ENCODE measurements at places on chromosomes 13 and 19.

- peaks cover 14% of the 10 kb centered on the region for H3K4me1 ChIP-seq
- H3K27me3 ChIP-seq = no peaks in the 10 kb centered on the region
- H3K4me3 ChIP-seq = no peak overlapping the region
- DNase-seq = peak; percentile 86
- H3K27ac ChIP-seq = peak overlapping the region; percentile 15
Measured at GRCh38 chr19:56105090-56105701, 15.9 kb downstream of the ZNF787 start.

DNA sequence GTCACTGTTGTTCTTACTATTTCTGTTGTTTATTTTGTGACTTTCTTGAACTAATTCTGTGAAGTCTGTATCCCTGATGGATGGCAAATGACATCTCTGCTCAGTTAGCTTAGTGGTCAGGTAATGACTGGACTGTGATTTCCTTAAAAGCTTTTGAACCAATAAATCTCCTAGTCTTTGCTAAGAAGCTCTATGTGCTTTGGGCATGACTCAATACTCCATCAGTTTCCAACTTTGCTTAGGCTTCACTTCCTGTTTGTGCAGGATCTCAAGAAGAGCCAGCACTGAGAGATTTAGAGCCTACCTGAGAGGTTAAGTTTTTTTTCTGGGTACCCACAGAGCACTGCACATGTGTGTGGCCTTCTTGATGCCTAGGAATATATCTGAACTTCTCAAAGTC is 329.7 kb upstream of the HTR2A start:
- H3K4me1 ChIP-seq = no peaks in the 10 kb centered on the region
- no peak overlapping the region for H3K4me3 ChIP-seq
- no peak for DNase-seq
- no peak overlapping the region for H3K27ac ChIP-seq

- H3K4me3 ChIP-seq = no peak overlapping the region
- no peak for DNase-seq
- peaks cover 2% of the 10 kb centered on the region for H3K4me1 ChIP-seq
- H3K27me3 ChIP-seq = peaks cover under 1% of the 10 kb centered on the region
- H3K36me3 ChIP-seq = no peaks in the 10 kb centered on the region
Measured at GRCh38 chr13:46495066-46495465, 57.9 kb upstream of the LRCH1 start.

DNA sequence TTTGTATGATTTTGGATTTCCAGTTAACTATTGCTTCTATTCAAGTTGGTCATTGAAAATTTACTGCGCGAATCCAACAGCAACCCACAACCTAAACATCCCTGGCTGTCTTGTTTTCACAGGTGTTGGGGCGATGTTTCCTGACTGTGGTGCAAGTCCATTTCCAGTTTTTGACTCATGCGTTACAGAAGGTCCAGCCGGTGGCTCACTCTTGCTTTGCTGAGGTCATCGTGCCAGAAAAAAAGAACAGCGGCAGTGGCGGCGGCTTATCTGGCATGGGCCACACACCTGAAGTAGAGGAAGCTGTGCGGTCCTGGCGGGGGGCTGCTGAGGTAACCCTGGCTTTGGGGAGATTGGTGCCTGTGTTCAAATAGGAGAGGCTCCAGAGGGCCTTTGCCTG is 45.2 kb upstream of the GPI start:
- H3K27ac ChIP-seq = no peak overlapping the region
- no peak overlapping the region for H3K4me3 ChIP-seq
- H3K27me3 ChIP-seq = no peaks in the 10 kb centered on the region
- H3K4me1 ChIP-seq = peaks cover 13% of the 10 kb centered on the region
- no peak for DNase-seq

- peaks cover 9% of the 10 kb centered on the region for H3K4me1 ChIP-seq
- DNase-seq = no peak
- peak overlapping the region; percentile 93 for H3K4me3 ChIP-seq
Measured at GRCh38 chr19:9323557-9323918, 441 bp upstream of the ZNF559 start.

DNA sequence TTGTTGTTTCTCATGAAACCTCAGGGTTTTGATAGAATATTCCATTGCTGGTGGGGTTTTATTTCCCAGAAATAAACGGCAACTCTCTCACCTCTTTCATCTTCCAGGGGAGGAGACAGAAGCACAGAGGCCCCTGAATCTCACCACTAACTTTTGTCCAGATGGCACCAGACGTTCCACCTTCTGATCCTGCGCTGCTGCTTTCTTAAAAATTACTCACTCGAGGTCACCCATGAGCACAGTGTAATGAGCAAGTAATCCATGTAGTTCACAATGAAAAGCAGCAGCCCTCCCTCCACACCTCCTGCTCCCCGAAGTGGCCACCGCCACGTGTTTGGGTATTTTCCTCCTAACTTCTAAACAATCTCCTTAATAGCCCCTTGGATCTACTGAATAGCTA is 51.3 kb downstream of the TEX29 start:
- peaks cover 6% of the 10 kb centered on the region for H3K27me3 ChIP-seq
- H3K4me3 ChIP-seq = no peak overlapping the region
- DNase-seq = peak; percentile 25
- H3K27ac ChIP-seq = no peak overlapping the region
- H3K36me3 ChIP-seq = no peaks in the 10 kb centered on the region
- no peaks in the 10 kb centered on the region for H3K4me1 ChIP-seq

GRCh38 chr19:43504426-43505185 is at the start of gene PHLDB3:
PHLDB3 (minus strand) TSS chr19:43504746; CDS start chr19:43504118, 628 bp downstream.
- DNase-seq = peak; percentile 85
- peaks cover 25% of the 10 kb centered on the region for H3K4me1 ChIP-seq
- peak within 1 kb of the TSS; percentile 94 for H3K27ac ChIP-seq
- H3K36me3 ChIP-seq = peaks cover 35% of the 10 kb centered on the region
- H3K27me3 ChIP-seq = no peaks in the 10 kb centered on the region
- H3K4me3 ChIP-seq = peak within 1 kb of the TSS; percentile 93

- DNase-seq = no peak
- peak overlapping the region; percentile 37 for H3K27ac ChIP-seq
- H3K4me3 ChIP-seq = no peak overlapping the region
- H3K36me3 ChIP-seq = peaks cover 24% of the 10 kb centered on the region
Measured at GRCh38 chr13:41354416-41354815, 43.3 kb downstream of the NAA16 start.

- no peak overlapping the region for H3K4me3 ChIP-seq
- peaks cover 2% of the 10 kb centered on the region for H3K4me1 ChIP-seq
- peaks cover 12% of the 10 kb centered on the region for H3K36me3 ChIP-seq
- DNase-seq = no peak
Measured at GRCh38 chr19:5147978-5148793, 179.3 kb downstream of the KDM4B start.

GRCh38 chr13:95403349-95404140 is 102.3 kb upstream of the ABCC4 start:
- peaks cover 7% of the 10 kb centered on the region for H3K4me1 ChIP-seq
- H3K36me3 ChIP-seq = no peaks in the 10 kb centered on the region
- H3K27me3 ChIP-seq = peaks cover 7% of the 10 kb centered on the region
- H3K4me3 ChIP-seq = peak overlapping the region; percentile 80

- H3K4me1 ChIP-seq = peaks cover 3% of the 10 kb centered on the region
- no peak overlapping the region for H3K4me3 ChIP-seq
- peaks cover 1% of the 10 kb centered on the region for H3K36me3 ChIP-seq
- no peak for DNase-seq
- no peak overlapping the region for H3K27ac ChIP-seq
- peaks cover 12% of the 10 kb centered on the region for H3K27me3 ChIP-seq
Measured at GRCh38 chr13:46523972-46524752, 28.8 kb upstream of the LRCH1 start.

- H3K4me3 ChIP-seq = no peak overlapping the region
- no peaks in the 10 kb centered on the region for H3K27me3 ChIP-seq
- no peaks in the 10 kb centered on the region for H3K36me3 ChIP-seq
- no peaks in the 10 kb centered on the region for H3K4me1 ChIP-seq
Measured at GRCh38 chr13:79692846-79693245, 211.9 kb downstream of the NDFIP2 start.

- no peaks in the 10 kb centered on the region for H3K4me1 ChIP-seq
- no peak overlapping the region for H3K27ac ChIP-seq
- H3K27me3 ChIP-seq = no peaks in the 10 kb centered on the region
Measured at GRCh38 chr13:55627221-55627620, 1513.5 kb upstream of the PRR20A start.

GRCh38 chr13:45786293-45786920 is 65.1 kb downstream of the SIAH3 start:
- H3K4me3 ChIP-seq = no peak overlapping the region
- no peaks in the 10 kb centered on the region for H3K36me3 ChIP-seq
- H3K27ac ChIP-seq = no peak overlapping the region
- DNase-seq = no peak
- no peaks in the 10 kb centered on the region for H3K27me3 ChIP-seq

GRCh38 chr13:30016398-30016797 is 166.0 kb upstream of the UBL3 start:
- no peak overlapping the region for H3K4me3 ChIP-seq
- no peaks in the 10 kb centered on the region for H3K4me1 ChIP-seq
- H3K27ac ChIP-seq = no peak overlapping the region
- H3K36me3 ChIP-seq = no peaks in the 10 kb centered on the region

DNA sequence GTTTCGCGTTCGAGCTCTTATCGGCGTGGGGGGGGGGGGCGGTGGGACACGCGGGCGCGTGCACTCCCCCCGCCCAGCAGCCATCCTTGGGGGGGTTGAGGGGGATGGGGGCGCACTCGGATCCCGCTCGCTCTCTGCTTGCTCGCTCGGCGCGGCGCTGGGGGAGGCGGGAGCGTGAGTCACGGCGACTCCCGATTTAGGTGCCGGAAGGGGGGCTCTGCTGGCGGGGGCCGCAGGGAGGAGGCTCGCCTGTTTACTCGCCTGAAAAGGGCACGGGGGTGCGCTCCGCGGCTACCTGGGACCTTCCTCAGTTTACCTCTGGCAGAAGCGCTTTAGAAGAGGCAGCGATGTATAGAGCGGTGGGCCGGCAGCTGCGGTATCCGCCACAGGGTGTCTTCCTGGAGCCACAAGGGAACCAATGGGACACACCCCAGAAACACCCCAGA is 1.1 kb upstream of the PDE4A start:
- H3K4me1 ChIP-seq = peaks cover 58% of the 10 kb centered on the region
- H3K27ac ChIP-seq = peak overlapping the region; percentile 92
- H3K27me3 ChIP-seq = peaks cover 8% of the 10 kb centered on the region
- H3K36me3 ChIP-seq = peaks cover 16% of the 10 kb centered on the region
- peak overlapping the region; percentile 92 for H3K4me3 ChIP-seq

GRCh38 chr19:45276284-45276687 is 25.2 kb downstream of the MARK4 start:
- peaks cover 23% of the 10 kb centered on the region for H3K36me3 ChIP-seq
- H3K4me3 ChIP-seq = no peak overlapping the region
- no peaks in the 10 kb centered on the region for H3K27me3 ChIP-seq
- no peaks in the 10 kb centered on the region for H3K4me1 ChIP-seq

- H3K36me3 ChIP-seq = peaks cover 30% of the 10 kb centered on the region
- H3K27me3 ChIP-seq = no peaks in the 10 kb centered on the region
- peak overlapping the region; percentile 96 for H3K4me3 ChIP-seq
- DNase-seq = peak; percentile 95
- peak overlapping the region; percentile 96 for H3K27ac ChIP-seq
Measured at GRCh38 chr19:10270180-10270615, 722 bp upstream of the ICAM1 start.

- no peak overlapping the region for H3K27ac ChIP-seq
- H3K36me3 ChIP-seq = no peaks in the 10 kb centered on the region
- peaks cover 6% of the 10 kb centered on the region for H3K27me3 ChIP-seq
- H3K4me1 ChIP-seq = no peaks in the 10 kb centered on the region
- H3K4me3 ChIP-seq = no peak overlapping the region
Measured at GRCh38 chr19:55198651-55199050, 10.7 kb downstream of the PTPRH start.

GRCh38 chr13:112688560-112689302 is 1.1 kb upstream of the ATP11A start:
- peak overlapping the region; percentile 94 for H3K27ac ChIP-seq
- H3K4me1 ChIP-seq = peaks cover 43% of the 10 kb centered on the region
- H3K36me3 ChIP-seq = no peaks in the 10 kb centered on the region

DNA sequence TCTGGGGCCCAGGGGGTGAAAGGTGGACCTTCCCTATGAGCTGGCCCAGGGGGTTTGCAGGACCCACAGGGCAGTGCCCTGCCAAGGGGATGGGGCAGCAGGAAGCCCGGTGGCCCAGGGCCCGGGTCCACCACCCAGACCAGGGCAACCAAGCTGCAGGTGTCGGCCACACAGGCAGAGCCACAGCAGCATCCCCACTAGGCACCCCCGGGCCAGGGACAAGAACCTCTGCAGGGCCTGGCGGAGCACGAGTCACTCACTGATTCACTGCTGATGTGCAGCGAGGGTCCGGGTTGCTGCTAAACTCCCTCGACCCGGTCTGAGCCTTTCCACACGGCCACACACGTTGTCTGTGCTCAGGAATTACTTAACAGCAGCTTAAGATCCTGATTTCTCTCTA is 8.8 kb downstream of the FZR1 start:
- no peak for DNase-seq
- H3K27me3 ChIP-seq = no peaks in the 10 kb centered on the region
- H3K27ac ChIP-seq = no peak overlapping the region
- H3K4me3 ChIP-seq = no peak overlapping the region

GRCh38 chr19:54355675-54356074 is 9.1 kb downstream of the LAIR1 start:
- no peak overlapping the region for H3K4me3 ChIP-seq
- peaks cover 10% of the 10 kb centered on the region for H3K27me3 ChIP-seq
- no peak overlapping the region for H3K27ac ChIP-seq
- H3K4me1 ChIP-seq = peaks cover 5% of the 10 kb centered on the region

DNA sequence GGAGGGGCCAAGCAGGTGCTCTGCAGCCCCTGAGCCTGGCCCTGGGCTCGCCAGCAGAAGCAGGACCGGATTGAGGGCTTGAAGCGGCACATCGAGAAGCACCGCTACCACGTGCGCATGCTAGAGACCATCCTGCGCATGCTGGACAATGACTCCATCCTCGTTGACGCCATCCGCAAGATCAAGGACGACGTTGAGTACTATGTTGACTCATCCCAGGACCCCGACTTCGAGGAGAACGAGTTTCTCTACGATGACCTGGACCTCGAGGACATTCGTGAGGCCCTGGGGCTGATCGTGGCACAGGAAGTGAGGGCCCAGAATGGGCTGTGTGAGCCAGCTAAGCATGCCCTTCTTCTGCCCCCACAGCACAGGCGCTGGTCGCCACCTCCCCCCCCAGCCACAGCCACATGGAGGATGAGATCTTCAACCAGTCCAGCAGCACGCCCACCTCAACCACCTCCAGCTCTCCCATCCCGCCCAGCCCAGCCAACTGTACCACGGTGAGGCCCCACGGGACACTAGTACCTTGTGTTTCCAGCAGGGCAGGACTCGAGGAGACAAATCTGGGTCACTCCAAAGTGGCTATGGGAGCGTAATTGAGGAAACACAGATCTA is 8.1 kb downstream of the CNOT3 start:
- H3K27ac ChIP-seq = no peak overlapping the region
- no peak for DNase-seq
- H3K4me1 ChIP-seq = peaks cover 10% of the 10 kb centered on the region
- no peak overlapping the region for H3K4me3 ChIP-seq
- no peaks in the 10 kb centered on the region for H3K27me3 ChIP-seq
- H3K36me3 ChIP-seq = peaks cover 64% of the 10 kb centered on the region

DNA sequence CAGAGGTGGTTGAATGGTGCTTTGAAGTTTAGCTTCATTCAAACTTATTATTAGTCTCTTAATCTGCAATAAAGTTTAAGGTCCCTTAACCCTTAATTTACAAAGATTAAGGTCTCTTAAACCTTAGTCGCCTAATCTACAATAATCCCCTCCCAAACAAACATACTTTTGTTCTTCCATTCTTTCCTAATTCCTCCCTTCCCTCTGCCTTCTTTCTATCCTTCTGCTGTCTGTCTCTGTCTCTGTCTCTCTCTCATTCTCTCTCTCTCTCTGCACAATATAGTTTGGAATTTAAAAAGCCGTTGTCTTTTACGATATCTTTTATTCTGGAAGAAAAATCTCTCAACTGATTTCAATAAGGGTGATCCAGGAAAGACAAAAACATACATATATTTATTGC is 1096.8 kb upstream of the ATXN8OS start:
- H3K27me3 ChIP-seq = no peaks in the 10 kb centered on the region
- DNase-seq = no peak
- H3K4me3 ChIP-seq = no peak overlapping the region
- no peak overlapping the region for H3K27ac ChIP-seq
- H3K4me1 ChIP-seq = no peaks in the 10 kb centered on the region

Data from activated CD4-positive, alpha-beta T cell treated with anti-CD3 and anti-CD28 coated beads, Interleukin-2, amount 10 ng/mL, durations not matched to agents 24 days and 14 days (primary cell).